ENCODE measurements at places on chromosomes 1 and 21.

DNA sequence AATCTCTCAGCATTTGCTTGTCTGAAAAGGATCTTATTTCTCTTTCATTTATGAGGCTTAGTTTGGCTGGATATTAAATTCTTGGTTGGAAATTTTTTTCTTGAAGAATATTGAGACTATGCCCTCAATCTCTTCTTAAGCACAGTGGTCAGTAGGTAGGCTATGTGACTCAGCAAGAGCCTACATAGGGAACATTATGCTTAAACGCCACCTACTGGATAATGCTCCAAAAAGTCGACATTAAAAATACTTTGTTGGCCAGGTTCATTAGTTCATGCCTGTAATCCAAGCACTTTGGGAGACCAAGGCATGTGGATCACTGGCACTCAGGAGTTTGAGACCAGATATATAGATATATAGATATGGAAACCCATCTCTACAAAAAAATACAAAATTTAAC lies 678.0 kb upstream of the USP24 start:
- no peak for DNase-seq

DNA sequence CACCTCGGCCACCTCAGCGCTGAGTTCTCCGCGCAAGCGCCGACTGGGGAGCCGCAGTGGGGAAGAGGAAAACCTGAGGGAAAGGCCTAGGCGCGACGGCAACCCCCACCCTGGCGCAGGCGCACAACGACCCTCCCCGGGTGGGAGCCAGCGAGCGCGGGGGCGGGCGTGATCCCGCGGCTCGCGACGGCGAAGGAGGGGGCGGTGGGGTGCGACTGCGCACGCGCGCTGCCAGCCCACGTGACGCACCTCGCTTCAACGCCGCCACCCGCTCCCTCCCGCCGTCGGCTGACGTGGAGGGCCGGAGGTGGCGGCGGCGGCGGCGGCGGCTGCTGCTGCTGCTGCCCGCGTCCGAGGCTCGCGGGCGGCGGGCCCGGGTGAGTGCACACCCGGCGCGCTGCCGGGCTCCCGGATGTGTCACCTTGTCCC lies at the start of the genes PIGP and TTC3:
Gene PIGP (minus strand): TSS at position 84 of the 429 bp plus-strand sequence. CDS start 556 bp downstream, outside the sequence.
Gene TTC3 (plus strand): TSS at position 267 of the 429 bp plus-strand sequence. CDS start 14,004 bp downstream, outside the sequence.
- DNase-seq: peak; percentile 91

- no peak for DNase-seq
Observed at GRCh38 chr1:51284487-51284954, 45.8 kb downstream of the TTC39A start.

- DNase-seq: no peak
Observed at GRCh38 chr1:68819190-68819829, 322.4 kb upstream of the DEPDC1 start.

- DNase-seq: no peak
Observed at GRCh38 chr1:160702100-160702499, 9.5 kb downstream of the CD48 start.

DNA sequence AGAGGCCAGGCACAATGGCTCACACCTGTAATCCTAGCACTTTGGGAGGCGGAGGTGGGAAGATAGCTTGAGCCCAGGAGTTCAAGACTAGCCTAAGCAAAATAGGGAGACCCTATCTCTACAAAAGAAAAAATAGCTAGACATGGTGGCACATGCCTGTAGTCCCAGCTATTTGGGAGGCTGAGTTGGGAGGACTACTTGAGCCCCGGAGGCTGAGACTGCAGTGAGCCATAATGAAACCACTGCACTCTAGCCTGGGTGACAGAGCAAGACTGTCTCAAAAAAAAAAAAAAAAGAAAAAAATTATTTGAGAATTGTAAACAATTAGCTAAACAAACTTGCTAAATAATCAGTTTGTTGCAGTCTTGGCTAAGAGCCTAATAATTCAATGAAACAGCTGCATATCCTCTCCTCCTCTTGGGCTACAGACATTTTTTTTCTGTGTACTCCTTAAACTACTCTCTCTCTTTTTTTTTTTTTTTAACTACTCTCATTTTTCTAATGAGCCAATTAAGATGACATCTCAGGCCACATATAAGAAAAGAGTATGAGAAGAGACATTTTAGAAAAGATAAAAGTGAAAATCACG lies 10.5 kb upstream of the DNAJB4 start:
- no peak for DNase-seq
